ENCODE measurements at places on chromosomes 11 and 22.

- DNase-seq, result peak; percentile 61
These were observed 8.3 kb downstream of the SMTN start for GRCh38 chr22:31089160-31090100.

DNA sequence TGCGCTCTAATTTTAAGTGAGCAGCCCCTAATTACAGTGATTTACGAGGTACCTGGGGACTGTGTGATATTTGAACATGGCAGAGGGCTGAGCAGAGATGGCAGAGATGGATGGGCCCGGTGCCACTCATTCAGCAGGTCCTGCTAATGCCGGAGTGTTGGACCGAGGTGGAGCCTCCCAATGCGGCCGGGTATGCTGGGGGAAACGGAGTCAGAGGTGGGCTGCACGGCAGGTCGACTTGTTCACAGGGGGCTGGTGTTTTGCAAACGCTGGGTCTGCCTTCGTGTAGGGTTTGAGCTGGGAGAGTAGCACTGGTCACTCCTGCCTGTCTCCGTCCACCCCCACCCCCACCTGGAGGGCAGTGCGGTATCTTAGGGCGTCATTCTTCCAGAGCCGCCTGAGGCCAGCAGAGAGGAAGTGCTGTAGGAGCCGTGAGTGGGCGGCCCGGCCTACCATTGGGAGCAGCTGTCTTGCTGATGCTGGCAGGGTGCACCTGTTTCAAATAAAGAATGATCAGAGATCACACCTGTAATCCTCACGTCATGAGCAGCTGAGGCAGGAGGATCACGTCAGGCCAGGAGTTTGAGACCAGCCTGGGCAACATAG is 122.6 kb downstream of the IGLL1 start:
- no peak for DNase-seq

DNA sequence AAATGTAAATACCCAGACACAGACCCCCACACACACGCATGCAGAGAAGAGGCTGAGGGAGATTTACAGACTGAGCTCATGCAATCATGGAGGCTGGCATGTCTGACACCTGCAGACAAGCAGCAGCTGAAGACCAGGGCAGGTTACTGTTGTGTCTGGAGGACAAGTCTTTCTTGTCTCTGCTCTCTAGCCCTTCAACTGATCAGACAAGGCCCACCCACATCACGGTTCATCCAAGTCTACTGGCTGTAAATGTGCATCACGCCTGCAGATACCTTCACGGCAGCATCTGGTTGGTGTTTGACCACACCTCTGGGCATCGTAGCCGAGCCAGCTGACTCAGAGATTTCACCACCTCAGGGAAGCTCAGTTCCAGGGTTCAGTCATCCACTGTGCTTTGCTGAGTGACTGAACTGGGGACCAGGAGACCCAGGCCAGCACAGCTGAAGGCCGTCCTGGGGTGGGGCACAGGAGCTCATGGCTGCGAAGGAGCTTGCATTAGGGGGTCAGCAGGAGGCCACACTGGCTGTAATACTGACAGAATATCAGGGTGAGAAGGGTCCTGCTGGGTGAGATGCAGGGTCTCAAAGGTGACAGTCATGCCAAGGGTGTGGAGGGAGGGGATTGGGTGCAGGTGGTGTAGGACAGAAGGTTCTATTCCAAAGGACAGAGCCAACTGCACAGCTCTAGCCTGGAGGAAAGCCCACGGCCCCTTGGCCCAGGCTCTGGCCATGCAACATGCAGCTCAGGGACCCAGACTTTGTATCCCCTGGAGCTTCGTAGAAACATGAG is 304.9 kb downstream of the BRD1 start:
- peak; percentile 12 for DNase-seq

GRCh38 chr22:37079668-37080171 is 28.2 kb downstream of the KCTD17 start:
- peak; percentile 86 for DNase-seq

DNA sequence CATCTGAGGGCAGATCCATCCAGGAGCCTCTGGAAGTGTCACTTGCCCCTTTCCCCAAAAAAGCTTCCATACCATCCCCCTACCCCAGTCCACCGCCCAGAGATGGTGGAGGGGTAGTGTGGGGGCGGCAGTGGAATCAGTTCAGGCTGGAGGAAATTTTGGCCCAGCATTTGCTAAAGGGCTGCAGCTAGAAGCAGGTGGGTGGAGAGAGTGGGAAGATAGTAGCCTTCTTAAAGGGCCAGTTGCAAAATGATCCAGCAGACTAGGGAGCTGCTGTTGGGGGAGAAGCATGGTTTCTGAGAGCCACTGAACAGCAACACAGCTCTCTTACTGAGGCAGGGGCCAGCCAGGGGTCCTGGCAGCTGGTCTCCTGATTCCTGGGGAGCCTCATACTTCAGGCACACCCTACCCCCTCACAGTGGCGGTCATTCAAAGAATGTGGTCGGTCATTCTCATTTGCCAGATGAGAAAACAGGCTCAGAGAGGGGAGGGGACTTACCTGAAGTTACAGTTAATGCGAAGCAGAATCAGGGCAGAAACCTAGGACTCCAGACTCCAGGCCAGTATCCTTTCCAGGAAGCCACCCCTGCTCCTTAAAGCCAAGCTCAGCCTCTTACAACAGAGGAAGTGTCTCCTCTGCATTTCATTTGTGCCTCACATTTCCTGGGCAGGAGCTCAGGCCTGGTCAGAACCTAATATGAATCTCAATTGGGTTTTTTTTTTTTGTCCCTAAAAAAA is 5.4 kb downstream of the SEC14L2 start:
- DNase-seq, result no peak

DNA sequence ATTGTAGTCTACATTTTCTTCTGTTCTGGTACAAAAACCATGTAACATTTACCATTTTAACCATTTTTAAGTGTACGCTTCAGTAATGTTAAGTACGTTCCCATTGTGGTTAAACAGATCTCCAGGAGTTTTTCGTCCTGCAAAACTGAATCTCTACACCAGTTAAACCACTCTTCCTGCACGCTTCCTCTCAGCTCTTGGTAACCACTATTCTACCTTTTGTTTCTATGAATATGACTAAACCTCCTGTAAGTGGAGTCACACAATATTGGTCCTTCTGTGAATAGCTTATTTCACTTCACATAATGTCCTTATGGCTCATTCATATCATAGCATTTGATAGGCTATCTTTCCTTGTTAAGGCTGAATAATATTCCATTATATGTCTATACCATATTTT is 7.1 kb upstream of the EXT2 start:
- no peak for DNase-seq

- no peak for DNase-seq
These were observed 7.3 kb downstream of the KIAA0930 start for GRCh38 chr22:45233386-45233785.

- no peak for DNase-seq
These were observed 101.2 kb downstream of the ABTB2 start for GRCh38 chr11:34256626-34257025.

- DNase-seq, result no peak
These were observed 167.0 kb downstream of the TENM4 start for GRCh38 chr11:79273781-79274180.

DNA sequence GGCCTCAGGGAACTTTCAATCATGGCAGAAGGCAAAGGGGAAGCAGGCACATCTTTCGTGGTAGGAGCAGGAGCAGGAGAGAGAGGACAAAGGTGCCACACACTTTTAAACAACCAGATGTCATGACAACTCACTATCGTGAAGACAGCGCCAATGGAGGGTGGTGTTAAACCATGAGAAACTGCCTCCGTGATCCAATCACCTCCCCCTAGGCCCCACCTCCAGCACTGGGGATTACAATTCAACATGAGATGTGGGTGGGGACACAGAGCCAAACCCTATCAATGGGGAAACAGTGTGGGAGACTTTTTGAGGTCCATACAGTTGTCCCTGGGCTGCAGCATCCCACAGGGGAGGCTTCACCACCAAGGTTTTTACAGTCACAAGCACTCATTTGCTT is 41.9 kb upstream of the CFAP300 start:
- no peak for DNase-seq

DNA sequence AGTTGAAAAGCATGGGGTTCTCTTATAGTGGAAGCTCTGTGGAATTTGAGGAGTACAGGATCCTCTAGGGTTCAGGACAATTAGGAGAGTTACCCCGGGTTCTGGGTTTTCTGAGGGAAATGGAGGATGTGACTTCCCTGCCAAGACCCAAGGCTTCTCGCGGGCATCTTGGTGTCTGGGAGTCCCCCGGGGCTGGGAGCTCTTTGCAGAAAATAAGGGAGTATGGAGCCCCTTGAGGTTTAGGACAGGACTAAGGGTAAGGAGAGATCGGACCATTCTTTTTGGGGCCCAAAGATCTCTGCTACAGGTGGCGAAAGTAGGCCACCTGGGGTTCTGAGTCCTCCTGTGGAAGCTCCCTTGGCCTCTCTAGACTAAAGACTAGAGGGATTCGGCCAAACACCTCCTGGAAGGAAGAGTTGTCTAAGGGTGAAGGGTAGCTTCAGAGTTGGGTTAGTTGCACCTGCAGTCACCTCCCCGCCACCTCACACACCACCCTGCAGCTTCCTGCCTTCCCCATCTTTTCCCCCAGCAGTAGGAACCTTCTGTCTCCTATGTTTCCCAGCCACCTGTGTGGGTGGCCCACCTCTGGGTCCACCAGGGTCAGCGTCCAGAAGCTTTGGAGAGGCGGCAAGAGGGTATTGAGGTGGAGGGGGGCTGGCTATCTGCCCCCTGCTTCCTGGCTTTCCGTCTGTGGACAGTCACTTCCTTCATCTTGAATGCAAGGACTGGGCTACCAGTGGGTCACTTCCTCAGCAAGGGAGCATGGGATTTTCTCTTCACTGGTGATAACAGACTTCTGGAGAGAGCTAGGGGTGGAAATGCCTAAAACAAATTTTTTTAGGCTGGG is 908 bp downstream of the LIMK2 start:
- peak; percentile 35 for DNase-seq

- no peak for DNase-seq
These were observed 15.1 kb downstream of the IFITM10 start for GRCh38 chr11:1735271-1735670.

GRCh38 chr11:44873537-44873936 is 77.1 kb downstream of the TP53I11 start:
- DNase-seq, result no peak

- no peak for DNase-seq
These were observed 92.9 kb upstream of the PARVA start for GRCh38 chr11:12284316-12285050.

DNA sequence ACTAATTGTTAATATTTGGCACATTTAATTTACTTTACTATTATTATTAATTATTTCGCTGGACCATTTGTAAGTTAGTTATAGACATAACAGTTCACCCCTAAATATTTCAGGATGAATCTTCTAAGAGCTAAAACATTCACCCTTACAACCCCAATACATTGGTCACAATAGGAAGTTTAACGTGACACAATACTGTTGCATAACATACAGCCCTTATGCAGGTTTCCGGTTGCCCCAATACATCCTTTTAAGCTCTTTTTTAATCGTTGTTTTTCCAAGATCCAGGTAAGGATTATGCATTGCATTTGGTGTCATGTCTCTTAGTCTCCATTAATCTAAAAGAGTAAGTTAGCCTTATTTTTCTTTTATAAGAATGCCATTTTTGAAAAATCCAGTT is 71.2 kb downstream of the HSD17B12 start:
- no peak for DNase-seq
